ENCODE measurements at places on chromosomes 6 and 20.
A peak's percentile ranks its signal among the peaks of the same experiment; 100 is the strongest.

- H3K4me1 ChIP-seq: peaks cover 14% of the 10 kb centered on the region
- no peaks in the 10 kb centered on the region for H3K27me3 ChIP-seq
- H3K36me3 ChIP-seq: no peaks in the 10 kb centered on the region
- no peak overlapping the region for H3K27ac ChIP-seq
- no peak for DNase-seq
Observed at GRCh38 chr20:37377346-37378081, 31.6 kb downstream of the SRC start.

DNA sequence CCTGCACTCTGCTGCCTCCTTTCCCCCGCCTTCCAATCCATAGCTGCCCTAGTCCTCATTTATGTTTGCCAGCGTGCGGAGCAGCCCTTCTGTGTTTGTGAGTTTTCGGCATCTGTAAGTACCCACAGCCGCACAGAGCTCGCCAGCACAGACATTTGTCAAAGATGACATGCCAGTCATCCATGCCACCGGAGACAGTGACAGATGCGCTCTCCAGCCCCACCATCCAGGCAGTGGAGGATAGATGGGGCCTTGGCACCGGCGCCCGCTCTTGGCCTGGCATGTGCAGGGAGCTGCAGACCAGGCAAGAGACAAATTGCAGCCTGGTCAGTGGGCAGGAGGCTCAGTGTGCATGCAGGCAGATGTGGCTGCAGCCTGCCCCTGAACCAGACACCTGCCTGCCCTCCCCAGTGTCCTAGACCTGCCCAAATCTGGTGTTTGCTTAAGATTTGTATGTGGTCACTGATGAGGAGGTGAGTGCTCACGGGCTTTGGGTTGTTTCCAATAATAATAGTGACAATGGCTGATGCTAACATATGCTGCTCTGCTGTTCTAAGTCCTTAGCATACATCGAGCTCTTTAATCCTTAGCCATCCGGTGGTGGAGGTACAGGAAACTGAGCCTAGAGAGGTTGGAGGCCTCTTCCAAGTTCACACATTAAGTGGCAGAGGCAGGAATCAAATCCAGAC, 78.1 kb downstream of the UNC5CL start:
- peaks cover 9% of the 10 kb centered on the region for H3K4me1 ChIP-seq
- no peaks in the 10 kb centered on the region for H3K27me3 ChIP-seq
- H3K36me3 ChIP-seq: no peaks in the 10 kb centered on the region
- DNase-seq: no peak

DNA sequence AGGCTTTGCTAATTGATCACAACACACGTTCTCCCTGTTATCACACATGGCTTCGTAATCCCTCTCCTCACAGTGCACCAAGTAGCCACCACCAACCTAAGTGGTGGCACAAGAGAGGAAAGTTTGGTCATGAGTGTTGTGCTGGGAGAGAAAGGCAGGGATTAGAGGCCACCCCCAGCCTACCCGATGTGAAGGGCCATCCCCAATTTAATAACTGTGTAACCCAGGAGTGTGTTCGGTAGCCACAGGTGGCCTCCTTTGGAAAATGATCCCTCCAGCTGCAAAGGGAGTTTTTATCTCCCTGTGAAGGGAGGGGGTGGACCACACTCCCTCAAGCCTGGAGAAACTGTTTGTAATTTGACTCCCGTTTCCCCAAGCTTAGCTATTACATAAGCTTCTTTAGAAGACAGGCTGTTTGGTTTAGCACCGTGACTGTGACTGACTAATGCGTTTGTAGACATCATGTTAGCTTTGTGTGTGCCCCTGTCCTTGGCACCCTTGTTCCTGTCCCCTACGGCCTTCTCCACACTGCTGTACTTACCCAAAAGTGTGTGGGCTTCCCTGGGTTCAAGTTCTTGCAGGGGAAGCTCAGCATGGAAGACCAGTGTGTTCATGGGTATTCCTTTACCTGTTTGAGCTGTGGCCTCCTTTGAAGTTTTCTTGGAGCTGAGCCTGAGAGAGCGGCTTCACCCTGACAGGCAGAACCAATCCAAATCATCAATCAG, 20.6 kb downstream of the PPP1R16B start:
- no peaks in the 10 kb centered on the region for H3K27me3 ChIP-seq
- no peak overlapping the region for H3K27ac ChIP-seq
- DNase-seq: peak; percentile 15
- no peaks in the 10 kb centered on the region for H3K36me3 ChIP-seq
- peaks cover 22% of the 10 kb centered on the region for H3K4me1 ChIP-seq

- no peaks in the 10 kb centered on the region for H3K36me3 ChIP-seq
- H3K27ac ChIP-seq: no peak overlapping the region
- no peak overlapping the region for H3K4me3 ChIP-seq
- no peaks in the 10 kb centered on the region for H3K27me3 ChIP-seq
- H3K4me1 ChIP-seq: no peaks in the 10 kb centered on the region
Observed at GRCh38 chr6:81731814-81732213, 20.7 kb downstream of the TENT5A start.

GRCh38 chr6:24898676-24899075, 37.1 kb downstream of the RIPOR2 start:
- no peak overlapping the region for H3K4me3 ChIP-seq
- peaks cover 8% of the 10 kb centered on the region for H3K4me1 ChIP-seq
- H3K36me3 ChIP-seq: no peaks in the 10 kb centered on the region
- H3K27me3 ChIP-seq: no peaks in the 10 kb centered on the region

DNA sequence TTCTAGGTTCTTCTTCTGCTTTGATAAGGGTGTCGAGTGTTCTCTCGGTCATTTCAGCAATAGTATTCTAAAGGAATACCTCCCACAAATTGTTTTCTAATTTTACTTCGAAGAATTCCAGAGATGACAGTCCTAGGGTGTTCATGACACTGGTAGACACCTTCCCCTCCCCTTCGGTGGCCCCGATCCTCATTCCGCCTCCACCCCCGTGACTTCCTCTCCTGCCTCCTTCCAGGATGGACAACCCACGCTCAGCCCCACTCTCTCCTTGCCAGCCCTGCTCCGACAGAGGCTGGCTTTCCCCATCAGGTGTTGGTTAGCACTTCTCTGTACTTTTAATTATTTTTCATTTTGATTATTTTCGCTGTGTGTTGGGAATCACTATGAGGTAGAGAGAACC, 254.8 kb upstream of the QKI start:
- DNase-seq: no peak
- no peaks in the 10 kb centered on the region for H3K4me1 ChIP-seq
- H3K4me3 ChIP-seq: no peak overlapping the region
- no peaks in the 10 kb centered on the region for H3K27me3 ChIP-seq

DNA sequence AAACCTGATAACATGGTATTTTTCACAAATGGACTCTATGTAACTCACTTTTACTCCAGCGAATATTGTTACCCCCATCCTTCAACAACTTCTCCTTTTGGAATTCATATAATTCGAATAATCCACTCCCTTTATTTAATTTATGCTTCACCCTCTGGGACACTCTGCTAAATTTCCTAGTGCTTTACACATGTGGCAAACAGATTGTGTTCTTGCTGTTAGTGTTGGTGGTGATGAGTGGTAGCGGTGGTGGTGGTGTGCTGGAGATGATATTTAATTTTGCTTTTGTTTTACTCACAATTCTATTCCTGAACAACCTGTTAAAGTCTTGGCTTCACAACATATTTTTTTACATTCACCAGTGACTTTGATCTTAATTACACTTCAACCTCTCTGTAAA, 32.8 kb downstream of the HTR1B start:
- no peaks in the 10 kb centered on the region for H3K36me3 ChIP-seq
- no peak for DNase-seq
- H3K27ac ChIP-seq: no peak overlapping the region
- no peaks in the 10 kb centered on the region for H3K4me1 ChIP-seq
- H3K4me3 ChIP-seq: no peak overlapping the region

DNA sequence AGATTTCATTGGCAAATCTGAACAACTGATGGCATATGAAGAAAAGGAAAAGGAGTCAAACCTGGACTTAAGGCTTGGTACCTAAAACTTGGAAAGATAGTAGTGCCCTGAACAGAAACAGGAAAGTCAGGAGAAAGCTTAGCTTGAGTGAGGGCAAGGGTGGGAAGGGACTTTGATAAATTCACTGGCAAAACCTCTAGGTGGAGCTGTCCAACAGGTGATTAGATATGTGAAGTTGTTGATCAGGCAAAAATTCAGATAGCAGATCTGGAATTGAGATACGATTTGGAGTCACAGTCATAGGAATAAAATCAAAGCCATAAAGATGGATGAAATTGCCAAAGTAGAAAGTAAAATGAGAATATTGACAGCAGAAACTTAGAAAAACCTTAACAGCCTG, 16.1 kb upstream of the ZNF292 start:
- no peaks in the 10 kb centered on the region for H3K36me3 ChIP-seq
- H3K4me1 ChIP-seq: no peaks in the 10 kb centered on the region
- no peak overlapping the region for H3K4me3 ChIP-seq
- 0 out of 2 replicates have a peak, but pooled peaks cover 4% of the 10 kb centered on the region for H3K27me3 ChIP-seq
- DNase-seq: peak; percentile 54

GRCh38 chr6:35736253-35736894, 458 bp upstream of the ARMC12 start:
- H3K27ac ChIP-seq: no peak overlapping the region
- no peak for DNase-seq
- no peaks in the 10 kb centered on the region for H3K36me3 ChIP-seq
- no peaks in the 10 kb centered on the region for H3K27me3 ChIP-seq

DNA sequence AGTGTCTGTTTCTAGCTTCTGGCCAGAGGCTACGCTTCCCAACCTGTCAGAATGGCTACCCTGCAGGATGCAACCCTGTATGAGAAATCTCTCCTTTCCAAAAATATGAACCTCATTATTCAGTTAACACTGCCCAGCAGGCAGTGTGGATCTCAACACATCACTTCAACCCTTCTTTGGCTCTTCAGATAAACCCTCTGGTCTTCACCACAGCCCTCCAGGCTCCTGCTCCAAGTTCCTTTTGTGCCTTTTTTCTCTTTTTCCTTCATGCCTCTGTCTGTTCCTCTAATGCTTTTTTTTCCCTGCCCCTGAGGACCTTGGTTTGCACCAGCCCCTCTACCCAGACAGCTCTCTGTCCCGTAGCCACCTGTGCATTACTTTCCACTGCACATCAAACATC, 207.4 kb downstream of the MYLK4 start:
- H3K27ac ChIP-seq: no peak overlapping the region
- H3K36me3 ChIP-seq: no peaks in the 10 kb centered on the region
- no peaks in the 10 kb centered on the region for H3K27me3 ChIP-seq
- no peak overlapping the region for H3K4me3 ChIP-seq
- H3K4me1 ChIP-seq: peaks cover 5% of the 10 kb centered on the region
- no peak for DNase-seq

GRCh38 chr6:74735304-74735703, 470.5 kb downstream of the COL12A1 start:
- no peak for DNase-seq
- no peaks in the 10 kb centered on the region for H3K36me3 ChIP-seq
- H3K4me1 ChIP-seq: no peaks in the 10 kb centered on the region
- H3K27ac ChIP-seq: no peak overlapping the region

GRCh38 chr6:2920671-2921112, 17.6 kb upstream of the SERPINB9 start:
- H3K4me3 ChIP-seq: no peak overlapping the region
- no peaks in the 10 kb centered on the region for H3K27me3 ChIP-seq
- H3K4me1 ChIP-seq: no peaks in the 10 kb centered on the region
- DNase-seq: no peak

DNA sequence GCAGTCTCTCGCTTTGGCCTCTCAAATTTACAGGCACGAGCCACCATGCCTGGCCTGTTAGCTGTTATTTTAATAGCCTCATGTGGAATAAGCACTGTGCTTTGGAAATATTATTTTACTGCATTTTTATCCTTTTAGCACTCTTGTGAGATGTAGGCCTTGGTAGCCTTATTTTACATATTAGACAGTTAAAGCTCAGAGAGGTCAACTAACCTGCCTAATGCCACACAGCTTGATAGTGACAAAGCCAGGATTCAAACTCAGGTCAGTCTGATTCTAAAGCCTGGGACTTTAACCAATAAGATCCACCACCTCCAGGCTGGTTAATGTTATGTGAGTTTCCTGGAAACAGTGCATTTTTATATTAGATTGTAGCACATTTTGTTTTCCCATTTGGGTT, 9.5 kb downstream of the TNFAIP3 start:
- no peak overlapping the region for H3K27ac ChIP-seq
- peaks cover 6% of the 10 kb centered on the region for H3K36me3 ChIP-seq
- no peak overlapping the region for H3K4me3 ChIP-seq
- no peak for DNase-seq
- no peaks in the 10 kb centered on the region for H3K27me3 ChIP-seq

DNA sequence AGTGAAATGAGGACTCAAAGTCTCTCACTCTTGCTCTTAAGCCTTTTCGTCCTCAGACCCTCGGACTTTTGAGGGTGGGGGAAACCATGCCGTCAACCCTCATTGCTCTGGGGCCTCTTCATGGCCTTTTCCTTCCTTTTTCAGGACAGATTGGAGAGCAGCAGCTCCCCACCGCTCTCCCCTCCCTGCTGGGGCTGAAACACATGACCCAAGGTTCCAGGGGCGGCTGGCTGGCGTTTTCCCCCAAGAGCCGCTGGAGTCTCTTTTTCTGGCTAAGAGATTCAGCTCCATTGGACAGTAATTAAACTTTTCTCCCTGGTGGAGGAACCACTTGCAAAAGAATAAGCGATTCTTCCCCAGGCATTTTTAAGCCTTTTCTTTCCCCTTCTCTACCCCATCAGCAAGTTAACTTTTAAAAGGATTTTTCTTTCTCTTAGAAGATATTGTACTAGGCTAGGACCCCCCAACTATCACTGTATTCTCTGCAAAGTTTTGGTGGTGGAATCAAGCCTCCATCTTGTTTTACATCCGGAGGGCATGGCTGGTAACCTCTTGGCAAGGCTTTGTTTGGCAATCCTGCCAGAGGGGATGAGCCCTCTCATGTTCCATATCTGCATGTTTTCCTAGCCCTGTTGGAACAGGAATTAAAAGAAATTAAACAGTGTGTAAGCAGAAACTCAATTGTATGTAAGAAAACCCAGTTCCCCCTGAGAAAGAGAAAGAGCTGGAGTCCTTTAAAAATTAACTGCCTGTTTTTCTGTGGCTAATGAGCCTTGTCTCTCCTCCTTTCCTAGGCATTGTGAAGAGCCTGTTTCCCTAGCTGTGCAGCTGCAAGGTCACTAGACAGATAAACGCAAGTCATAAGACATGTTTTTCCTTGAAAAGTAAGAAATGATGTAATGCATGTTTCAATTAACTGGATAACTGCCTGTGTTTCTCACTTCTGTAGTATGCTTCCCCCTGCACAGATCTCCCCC, 100.8 kb upstream of the GPR6 start:
- DNase-seq: no peak
- H3K4me1 ChIP-seq: no peaks in the 10 kb centered on the region
- H3K27ac ChIP-seq: no peak overlapping the region

GRCh38 chr6:37822851-37823682, 3.5 kb downstream of the ZFAND3 start:
- DNase-seq: no peak
- peaks cover 4% of the 10 kb centered on the region for H3K4me1 ChIP-seq
- no peak overlapping the region for H3K27ac ChIP-seq
- H3K36me3 ChIP-seq: no peaks in the 10 kb centered on the region

Measured in HCT116 (cell line).